Activated gamma-delta T cell treated with Interleukin-2 at 50 U/mL for 16 hours (primary cell): ENCODE measurements at places on chromosomes 7 and 10.
A peak's percentile ranks its signal among the peaks of the same experiment; 100 is the strongest.

GRCh38 chr7:98084631-98085030 is 22.0 kb upstream of the LMTK2 start:
- DNase-seq, result no peak

GRCh38 chr10:94439275-94439861 is 37.0 kb downstream of the TBC1D12 start:
- no peak for DNase-seq

DNA sequence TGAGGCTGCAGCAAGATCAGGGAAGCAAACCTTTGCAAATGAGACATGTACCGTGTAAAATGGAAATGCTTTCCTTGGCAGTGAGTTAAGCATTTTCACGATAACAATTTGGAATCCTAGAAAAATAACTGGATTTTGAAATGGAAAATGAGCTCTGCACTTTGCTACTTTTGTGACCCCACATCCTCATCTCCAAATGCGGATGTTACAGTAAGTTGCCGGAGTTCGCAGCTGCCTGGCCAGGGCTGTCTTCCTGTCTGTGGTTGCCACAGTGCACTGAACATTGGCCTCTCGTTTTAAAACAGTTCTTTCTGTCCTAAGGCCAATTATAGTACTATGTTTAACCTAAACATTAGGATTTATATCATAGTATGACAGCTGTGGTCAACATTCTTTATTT is 136.2 kb upstream of the FZD8 start:
- no peak for DNase-seq

DNA sequence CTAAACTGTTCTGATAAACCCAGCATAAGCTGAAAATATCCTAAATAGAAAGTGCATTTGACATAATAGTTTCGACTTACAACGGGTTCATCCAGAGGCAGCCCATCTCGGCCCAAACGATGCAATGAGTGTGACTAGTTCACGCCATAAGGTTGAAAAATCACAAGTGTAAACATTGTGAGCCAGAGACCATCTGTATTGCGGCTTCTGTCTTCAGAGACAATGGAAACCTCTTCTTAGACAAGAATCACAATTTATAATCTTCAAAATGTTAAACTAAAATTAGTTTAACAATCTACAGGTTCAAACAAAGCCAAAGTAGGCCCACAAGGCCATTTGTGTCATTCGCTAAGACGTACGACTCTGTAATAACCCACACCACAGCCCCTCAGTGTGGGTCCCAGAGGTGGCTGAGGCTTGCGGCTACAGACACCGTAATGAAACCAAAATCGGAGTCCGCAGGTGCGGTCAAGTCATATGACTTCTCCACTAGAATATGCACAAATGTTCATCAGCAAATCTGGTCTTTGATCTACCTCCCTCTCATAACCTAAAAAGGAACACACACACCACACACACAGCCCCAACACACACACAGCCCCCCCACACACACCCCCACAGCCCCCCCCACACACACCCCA is 81.8 kb downstream of the DIP2C start:
- DNase-seq, result no peak

- DNase-seq, result no peak
Measured at GRCh38 chr7:88132725-88133124, 87.1 kb downstream of the SRI start.

DNA sequence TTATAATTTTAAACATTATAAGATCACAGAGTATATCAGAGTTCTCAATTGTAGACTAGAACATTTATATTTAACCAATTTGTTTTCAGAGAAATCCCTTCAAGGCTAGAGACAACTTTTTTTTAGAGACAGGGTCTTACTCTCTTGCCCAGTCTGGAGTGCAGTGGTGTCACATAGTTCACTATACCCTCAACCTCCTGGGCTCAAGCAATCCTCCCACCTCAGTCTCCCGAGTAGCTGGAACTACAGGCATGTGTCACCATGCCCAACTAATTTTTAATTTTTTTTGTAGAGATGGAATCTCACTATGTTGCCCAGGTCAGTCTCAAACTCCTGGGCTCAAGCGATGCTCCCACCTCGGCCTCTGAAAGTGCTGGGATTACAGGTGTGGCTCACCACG is 15.3 kb downstream of the UCMA start:
- no peak for DNase-seq

DNA sequence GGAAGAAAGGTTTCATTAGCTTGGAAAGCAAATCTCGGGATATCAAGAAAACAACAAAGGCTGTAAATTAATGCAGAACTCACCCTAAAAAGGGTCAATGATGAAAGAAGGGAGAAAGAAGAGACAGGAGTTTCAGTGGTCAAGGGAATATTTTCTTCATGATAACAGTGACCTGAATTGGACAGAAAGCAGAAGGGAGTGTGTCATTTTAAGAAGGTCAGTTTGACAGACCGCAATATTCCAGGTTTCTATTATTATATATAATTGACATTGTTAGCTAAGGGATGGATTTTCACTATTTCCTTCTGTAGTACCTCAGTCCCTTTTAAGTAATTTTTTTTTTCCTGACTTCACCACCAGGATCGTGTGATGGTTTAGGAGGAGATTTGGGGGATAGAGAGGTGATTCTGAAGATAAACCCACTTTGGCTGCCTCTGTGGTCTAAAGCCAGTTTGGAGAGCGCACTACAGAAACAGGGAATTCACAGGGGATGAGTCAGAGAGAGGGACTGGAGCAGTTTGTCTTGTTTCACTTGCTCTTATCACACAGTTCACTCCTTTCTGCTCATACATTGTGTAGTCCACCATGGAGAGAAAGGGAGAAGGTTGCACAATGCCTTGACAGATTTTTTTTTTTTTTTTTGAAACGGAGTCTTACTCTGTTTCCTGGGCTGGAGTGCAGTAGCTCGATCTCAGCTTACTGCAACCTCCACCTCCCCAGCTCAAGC is 417.9 kb downstream of the AUTS2 start:
- DNase-seq, result no peak

DNA sequence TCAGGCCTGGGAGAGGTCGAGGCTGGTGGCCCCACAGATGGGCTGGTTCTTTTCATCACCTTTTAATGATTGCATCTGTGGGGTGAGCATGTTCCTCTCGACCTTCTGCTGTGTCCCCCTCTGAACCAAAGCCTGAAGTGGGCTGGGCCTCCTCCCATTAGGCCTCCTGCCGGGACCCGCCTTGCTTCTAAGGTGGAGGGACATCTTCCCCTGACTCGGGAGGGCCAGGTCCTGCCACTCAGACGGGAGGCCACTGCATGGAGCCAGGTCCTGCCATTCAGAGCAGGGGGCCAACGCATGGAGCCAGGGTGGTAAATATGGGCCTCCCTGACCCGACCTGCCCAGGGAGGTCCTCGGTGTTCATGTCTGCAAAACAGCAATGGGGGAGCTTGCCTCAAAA is 188.4 kb downstream of the EBF3 start:
- DNase-seq, result no peak

DNA sequence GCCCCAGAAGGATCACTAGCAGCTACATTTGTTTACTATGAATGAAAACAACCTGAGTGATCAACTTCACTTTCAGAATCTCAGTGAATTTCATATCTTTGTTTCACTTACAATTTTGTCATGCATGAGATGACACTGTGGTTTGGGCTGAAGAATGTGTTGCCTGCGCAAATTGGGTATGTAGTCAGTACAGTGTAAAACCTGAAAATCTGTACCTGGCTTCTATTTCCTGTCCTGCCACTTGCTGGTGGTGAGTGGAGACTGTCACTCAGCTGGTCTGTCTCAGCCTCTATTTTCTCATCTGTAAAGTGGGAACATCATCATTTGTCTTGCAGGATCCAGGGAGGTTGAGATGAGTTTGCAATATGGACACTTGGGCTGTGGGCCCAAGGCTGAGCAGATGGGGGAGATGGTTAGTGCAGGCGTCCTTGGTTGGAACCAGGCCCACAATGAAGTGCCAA is 118.0 kb downstream of the WDFY4 start:
- DNase-seq, result no peak

- DNase-seq, result no peak
Measured at GRCh38 chr7:140684066-140684950, 11.6 kb downstream of the ADCK2 start.

GRCh38 chr7:114821030-114821900 is 100.6 kb upstream of the MDFIC start:
- no peak for DNase-seq

DNA sequence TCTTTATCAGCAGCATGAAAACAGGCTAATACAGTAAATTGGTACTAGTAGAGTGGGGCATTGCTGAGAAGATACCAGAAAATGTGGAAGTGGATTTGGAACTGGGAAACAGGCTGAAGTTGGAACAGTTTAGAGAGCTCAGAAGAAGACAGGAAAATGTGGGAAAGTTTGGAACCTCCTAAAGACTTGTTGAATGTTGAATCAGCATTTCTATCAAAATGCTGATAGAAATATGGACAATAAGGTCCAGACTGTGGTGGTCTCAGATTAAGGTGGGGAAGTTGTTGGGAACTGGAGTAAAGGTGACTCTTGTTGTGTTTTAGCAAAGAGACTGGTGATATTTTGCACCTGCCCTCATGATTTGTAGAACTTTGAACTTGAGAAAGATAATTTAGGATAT is 231.2 kb upstream of the KCND2 start:
- DNase-seq, result no peak

DNA sequence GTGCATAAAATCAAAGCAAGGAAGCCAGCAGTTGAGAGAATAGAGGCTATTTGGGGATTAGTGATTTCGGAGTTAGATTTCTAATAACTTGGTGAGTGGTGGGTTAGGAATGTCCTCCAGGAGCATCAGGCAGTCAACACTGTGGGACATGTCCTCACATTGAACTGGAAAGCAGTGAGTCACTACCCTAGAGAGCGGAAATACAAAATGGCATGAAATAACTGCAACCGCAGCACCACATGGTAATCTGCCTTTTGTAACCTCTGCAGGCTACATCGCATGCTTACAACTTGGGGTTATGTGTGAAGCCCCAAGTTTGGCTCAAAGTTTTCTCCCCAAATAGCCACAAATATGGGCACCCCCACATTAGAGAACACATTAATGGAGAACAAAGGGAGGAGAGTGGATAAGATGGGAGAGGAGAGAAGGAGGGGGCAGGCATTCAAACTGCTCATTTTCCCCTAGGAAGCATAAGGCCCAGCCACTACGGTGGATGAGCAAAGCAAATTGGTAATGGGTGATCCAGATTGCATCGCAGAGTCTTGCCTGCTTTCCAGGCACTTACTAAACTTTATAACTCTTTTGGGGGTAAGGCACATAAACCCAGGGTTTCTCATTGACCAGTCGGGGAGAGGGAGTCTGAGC is 22.0 kb upstream of the SLF2 start:
- no peak for DNase-seq

GRCh38 chr10:123966896-123967231 is 75.3 kb upstream of the CPXM2 start:
- no peak for DNase-seq

GRCh38 chr7:25024066-25024465 is 44.1 kb upstream of the OSBPL3 start:
- no peak for DNase-seq

DNA sequence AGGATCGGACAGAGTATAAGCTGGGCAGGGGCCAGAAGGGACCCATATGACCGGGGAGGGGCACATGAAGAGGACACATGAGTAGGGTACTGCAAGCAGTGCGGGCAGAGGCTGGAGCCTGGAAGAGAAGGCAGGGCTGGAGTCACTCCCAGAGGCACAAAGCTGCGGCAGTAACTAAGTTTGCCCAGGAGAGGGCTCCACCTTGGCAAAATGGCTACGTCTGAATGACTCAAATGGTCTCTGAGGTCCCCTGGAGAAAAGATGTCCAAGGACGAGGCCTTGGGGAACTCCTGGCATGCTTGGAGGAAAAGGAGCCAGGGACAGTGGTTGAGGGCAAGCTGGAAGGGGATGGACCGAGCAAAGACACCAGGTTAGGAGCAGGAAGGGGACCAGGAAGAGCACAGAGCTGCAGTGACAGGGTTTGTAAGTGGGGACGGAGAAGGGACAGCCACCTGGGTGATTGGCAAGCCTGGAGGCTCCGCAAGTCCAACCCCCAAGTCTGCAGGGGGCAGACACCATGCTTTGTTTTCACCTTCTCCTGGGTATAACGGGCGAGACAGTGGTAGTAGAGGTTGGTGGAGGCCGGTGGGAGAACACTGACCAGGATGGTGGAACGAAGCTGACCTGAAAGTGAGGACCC is 43.1 kb upstream of the LBX1 start:
- DNase-seq, result peak; percentile 49

DNA sequence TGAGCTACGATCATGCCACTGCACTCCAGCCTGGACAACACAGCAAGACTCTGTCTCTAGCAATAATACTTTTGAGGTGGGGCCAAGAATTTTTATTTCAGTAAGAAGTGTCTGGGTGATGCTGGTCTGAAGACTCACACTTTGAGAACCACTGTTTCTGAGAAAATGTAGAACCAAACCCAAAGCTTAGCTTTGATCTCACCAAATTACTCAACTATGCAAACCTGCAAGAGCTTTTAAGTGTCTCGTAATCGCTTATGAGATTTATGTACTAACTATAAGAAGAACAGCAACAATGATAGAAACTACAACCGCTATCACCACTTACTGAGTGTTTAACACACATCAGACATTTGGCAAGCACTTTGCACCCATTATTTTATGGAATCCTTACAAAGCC is 29.5 kb downstream of the APBB1IP start:
- DNase-seq, result no peak

- no peak for DNase-seq
Measured at GRCh38 chr7:975702-976473, 539 bp upstream of the COX19 start.

GRCh38 chr10:100859484-100859763 is 53.3 kb upstream of the SLF2 start:
- no peak for DNase-seq

DNA sequence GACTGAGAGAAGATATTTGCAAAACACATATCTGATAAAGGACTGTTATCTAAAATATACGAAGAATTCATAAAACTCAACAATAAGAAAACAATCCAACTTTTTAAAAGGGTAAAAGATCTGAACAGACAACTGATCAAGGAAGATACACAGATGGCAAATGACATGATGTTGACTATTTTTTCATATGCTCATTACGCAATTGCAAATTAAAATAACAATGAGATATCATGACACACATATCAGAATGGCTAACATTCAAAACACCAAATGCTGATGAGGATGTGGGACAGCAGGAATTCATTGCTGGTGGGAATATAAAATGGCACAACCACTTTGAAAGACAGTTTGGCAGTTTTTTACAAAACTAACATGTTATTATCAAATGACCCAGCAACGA is 8.9 kb downstream of the DENND11 start:
- DNase-seq, result no peak

DNA sequence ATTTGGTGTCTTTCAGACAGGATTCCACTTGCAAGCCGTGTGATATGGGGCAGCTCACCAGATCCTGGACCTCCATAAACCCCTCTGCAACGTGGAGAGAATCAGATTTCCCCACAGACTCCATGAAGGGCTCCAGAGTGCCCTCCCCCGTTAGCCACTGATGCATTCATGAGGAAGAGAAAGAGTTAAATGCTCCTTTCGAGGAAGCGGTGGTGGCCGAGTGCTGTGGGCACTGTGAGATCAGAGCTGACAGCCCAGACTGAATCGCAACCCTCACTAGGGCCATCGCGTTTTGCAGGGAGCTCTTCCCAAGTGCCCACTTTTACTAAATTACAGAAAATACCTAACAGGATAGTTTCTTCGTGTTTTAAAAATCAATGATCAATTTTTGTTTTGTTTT is 226.3 kb upstream of the ZNF32 start:
- no peak for DNase-seq

- no peak for DNase-seq
Measured at GRCh38 chr7:130425796-130426195, 15.0 kb downstream of the CEP41 start.
